ENCODE measurements at places on chromosomes 12 and 14.

DNA sequence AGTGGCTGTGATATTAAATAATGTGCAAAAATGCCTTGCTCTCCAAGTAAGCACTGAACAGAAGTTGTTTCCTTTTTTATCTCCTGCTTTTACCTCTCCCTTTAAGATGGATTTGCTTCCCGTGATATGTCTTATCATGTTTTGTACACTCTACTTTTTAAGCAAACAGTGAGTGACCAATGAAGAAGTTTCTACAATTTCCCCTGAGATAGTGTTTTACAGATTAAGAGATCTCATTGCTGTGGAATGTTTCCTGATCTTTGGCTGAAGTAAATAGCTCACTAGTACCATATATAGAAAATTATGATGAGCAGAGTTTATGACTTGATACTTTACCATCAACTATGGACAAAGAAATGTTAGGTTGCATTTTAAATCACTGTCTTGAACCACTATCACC is 184.8 kb upstream of the PDE3A start:
- DNase-seq = no peak

- no peak for DNase-seq
Observed at GRCh38 chr12:74780182-74780849, 242.7 kb downstream of the ATXN7L3B start.

- DNase-seq = no peak
Observed at GRCh38 chr12:95582230-95583058, 31.2 kb upstream of the USP44 start.

DNA sequence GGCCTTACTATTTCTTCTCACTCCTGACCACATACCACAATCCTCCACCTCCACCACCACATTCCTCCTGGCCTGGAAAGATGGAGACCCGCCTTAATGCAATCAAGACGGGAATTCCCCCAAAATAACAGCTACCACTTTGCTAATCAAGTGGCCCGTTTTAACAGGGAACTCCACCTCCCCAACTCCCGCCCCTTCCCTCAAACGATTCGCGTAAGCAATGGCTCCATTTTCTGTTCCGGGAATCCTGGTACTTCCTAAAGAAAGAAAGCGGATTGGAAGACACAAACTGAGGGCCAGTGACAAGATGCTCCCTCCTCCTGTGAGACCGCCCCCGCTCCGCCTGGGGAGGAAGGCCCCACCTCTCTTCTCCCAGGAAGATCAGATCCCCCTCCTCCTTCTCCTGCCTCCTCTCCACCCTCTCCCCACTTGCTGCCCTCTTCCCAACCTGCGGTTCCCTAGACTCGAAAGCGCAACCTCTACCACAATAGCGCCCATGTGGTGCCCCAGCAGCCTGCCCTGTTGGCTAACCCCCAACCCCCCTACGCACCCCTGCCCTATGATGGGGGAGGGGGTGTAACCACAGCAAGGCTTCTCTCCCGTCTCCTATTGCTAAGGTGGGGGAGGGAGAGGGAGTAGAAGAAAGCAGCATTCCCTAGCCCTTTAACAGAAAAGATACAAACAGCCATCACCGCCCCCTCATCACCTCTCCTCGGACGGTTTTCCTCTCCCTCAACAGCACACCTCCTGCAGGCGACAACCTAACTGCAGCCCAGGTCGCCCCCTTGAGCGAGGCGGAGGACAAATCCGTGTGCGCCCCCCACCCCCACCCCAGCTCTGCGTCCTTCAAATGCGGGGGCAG is 777 bp downstream of the ARF3 start:
- no peak for DNase-seq

GRCh38 chr12:32032205-32032810 is 73.1 kb downstream of the RESF1 start:
- no peak for DNase-seq

DNA sequence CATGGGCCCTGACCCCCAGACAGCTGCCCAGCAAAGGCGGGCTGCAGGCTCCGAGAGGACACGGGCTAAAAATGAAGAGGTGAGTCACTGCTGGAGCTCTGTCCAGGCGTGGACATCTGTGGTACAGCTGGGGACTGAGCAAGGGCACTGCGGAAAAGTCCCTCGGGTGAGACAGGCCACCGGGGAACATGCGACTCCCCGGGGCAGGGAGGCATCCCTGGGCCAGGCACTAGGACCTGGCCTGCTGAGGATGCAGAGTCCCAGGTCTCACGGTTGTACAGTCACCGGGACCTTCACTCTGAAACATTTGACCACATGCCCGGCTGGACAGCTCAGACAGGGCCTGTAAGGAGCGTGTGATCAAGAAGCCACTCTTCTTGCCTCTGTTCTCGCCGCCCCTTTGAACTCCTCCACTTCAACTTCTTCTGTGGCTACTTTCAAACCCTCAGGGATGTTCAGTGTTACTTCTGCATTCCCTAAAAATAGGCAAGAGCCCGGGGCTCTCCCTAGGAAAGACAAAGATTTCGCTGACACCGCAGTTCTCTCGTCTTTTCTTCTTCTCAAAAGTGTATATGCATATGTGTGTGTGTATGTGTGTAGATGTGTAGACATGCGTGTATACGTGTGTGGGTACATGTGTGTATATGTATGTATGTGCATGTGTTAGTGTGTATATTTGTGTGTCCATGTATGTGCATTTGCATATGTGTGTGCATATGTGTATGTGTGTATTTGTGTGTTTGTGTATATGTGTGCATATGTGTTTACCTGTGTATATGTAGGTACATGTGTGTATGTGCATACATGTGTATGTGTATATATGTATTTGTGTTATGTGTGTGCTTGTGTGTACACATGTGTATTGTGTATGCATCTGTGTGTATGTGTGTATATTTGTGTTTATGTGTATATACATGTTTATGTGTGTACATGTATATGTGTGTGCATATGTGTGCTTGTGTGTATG is 5.0 kb upstream of the RFLNA start:
- DNase-seq = no peak

DNA sequence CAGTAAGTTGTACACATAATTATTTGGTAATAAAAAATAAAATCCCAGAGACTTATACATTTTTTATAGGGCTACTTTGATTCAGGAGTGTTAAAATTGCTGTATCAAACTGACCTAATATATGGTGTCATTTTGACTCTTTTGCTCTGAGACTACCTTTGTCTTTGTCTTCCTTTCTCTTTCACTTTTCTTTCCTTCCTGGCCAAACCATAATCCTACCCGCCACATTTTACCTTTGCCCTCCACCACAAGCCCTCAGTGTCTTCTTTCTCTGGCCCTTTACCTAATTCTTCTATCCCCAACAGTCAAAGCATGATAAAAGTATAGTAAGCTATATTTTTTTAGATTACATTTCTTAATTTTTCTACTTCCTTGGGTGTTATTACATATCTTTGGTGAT is 62.0 kb downstream of the CAND1 start:
- DNase-seq = no peak

DNA sequence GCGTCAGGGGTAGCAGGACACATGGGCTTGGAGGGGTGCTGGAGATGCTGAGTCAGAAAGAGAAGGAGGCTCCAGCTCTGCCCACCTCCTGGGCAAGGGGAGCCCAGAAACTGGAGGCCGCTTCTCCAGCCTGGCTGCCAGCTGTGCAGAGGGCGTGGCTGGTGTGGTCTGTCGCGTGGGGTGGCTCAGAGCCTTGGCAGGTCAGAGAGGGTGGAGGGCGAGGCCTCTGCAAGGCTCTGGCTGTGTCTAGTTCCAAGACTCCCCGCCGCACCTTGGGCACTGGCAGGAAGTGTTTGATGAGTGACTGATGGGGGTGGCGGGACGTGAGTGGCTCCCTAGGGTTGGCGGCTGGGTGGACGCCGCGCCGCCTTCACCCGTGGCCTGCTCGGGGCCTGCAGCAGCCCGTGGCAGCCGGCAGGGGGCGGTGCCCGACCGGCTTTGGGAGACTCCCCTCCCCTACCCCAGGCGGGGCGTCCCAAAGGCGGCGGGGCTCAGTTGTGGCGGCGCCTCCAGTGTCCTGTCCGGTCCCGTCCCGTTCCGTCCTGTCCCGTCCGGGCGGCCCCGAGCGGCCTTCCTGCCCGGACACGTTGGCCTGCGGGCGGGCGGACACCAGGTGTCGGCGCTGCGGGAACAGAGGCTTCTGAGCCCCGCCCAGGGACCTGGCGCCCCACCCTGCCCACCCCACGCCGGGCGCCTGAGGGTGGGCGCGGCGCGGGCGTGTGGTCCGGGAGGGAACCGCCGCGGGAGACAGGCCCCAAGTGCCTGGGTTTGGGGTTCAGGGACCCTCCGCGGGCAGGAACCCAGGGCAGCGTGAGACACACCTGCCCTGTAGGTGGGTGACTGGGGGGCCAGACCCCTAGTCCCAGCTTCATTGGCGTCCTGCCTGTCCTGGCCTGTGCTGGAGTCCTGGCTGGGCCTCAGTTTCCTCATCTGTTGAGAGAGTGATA is 39.7 kb downstream of the KRT80 start:
- DNase-seq = no peak

GRCh38 chr12:123094349-123095077 is 56.4 kb downstream of the PITPNM2 start:
- DNase-seq = no peak

DNA sequence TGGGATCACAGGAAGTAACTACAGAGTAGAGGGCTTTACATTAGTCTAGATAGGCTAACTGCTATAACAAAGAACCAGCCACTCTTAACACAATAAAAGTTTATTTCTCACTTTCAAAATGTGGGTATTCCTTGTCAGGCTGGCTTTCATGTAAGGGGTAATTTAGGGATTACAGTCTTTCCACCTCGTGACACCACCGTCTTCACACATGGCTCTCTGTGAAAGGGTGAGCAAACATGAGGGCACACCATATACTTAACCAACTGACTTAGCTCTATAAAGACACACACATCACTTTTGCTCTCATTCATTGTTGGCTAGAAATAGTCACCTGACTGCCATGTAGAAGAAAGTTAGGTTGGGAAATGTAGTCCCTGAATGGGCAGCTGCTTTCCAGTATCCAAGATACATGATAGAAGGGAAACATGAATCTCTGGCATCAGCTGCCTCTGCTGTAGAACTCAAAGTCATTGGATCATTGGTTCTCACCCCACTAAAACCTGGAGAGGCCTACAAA is 66.1 kb upstream of the CRY1 start:
- no peak for DNase-seq

DNA sequence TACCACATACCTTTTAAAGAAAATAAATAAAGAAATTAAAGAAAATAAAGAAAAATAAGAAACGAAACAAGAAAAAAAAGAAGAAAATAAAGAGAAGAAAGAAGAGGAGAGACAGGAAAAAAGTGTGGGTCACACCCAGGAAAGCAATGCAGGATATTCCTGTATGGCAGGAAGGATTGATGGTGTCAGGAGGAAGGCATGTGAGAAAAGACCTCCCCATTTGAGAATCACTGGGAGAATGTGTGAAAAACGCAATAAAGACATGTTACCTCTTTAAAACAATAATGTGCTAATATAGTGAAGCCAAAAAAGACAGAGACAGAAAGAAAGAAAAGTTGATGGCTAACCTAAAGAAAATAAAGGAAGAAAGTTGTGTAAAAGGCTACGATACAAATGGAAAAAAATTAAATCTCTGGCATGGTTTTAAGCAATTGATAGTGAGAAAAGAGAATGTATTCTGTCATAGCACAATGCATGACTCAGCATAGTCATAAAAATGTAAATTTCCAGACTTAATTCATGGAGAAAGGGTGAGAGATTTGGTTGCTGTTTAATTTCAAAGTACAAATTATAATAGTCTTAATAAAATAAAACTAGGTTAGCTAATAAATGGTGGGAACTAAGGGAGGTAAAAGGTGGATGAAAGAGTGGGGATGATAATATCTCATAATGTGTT is 24.3 kb upstream of the FOXG1 start:
- DNase-seq = no peak

DNA sequence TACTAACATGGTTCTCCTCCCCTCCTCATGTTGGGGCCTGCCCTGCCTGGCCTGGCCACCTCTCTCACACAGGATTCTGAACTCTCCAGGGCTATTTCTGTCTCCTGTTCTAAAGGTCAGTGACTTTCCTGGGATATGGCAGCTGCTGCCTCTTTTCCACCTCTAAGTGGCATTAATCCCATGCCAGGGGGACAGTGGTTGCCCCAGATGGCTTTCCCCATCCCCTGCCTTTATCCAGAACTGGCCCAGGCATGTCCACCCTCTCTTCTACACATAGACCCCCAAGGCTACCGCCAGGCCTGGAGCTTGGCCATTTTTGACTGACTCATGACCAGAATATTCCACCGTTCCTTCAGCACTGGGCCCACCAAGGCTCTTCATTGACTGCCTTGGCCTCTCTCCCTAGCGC is 90.4 kb downstream of the IRF2BPL start:
- no peak for DNase-seq

GRCh38 chr12:113245695-113246477 is 24.6 kb downstream of the TPCN1 start:
- no peak for DNase-seq

- no peak for DNase-seq
Observed at GRCh38 chr14:74963178-74963704, 7.8 kb upstream of the PGF start.

GRCh38 chr12:89270548-89270947 is 81.8 kb downstream of the DUSP6 start:
- no peak for DNase-seq

DNA sequence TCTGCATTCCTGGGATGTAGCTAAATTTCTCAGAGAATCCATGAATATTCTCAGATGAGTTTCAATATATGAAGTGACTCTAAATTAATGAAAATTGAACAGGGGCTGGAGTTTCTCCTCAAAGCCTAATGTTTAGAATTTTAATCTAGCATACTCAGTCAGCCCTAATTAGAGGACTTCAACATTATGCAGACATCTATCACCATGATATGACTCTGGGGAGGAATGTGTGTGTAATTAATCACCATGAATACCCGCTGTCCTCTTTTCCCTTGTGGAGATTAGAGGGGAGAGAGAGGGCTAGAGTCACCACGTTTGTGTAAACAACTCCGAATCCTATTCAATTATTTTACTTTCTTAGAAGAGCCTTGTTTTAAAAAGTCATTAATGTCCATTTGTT is 698.6 kb upstream of the MDGA2 start:
- no peak for DNase-seq

- DNase-seq = no peak
Observed at GRCh38 chr12:71216725-71217579, 59.2 kb upstream of the TSPAN8 start.

DNA sequence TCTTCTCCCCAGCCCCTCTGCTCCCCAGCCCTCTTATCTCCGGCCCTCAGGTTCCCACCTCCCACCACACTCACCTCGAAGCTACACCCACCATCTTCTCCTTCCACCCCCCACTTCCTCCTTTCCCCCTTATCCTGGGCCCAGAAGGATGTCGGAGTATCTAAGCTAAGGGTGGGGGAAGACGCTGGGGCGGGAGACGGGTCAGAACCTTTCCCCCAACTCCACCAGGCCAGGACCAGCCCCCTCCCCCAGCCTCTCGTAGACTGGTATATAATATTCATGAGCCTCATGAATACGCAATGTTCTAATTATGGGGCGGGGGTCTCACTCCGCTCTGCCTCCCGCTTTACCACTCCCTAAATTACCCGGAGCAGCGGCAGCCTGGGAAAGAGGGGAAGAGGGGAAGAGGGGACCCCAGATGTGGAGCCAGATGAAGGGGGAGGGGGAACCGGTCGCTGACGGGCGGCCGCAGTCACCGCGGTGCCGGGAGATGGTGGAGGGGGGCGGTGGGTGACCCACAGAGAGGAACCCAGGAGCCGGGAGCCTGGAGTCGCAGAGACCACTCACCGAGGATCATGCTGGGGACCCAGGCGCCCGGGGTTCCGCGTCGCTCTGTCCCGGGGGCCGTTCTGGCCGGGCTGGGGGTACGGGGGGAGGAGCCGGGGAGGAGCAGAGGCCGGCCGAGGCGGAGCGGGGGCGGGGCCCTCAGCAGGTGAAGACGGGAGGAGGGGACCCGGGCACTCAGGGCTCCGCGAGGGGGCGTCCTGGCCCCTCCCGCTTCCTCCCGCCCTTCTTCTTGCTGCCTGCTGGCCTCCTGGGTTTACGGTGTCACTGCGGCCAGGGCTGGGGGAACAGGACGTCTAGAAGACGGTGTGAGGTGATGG is 6.4 kb upstream of the ZNF385A start:
- DNase-seq = no peak
